ENCODE measurements at places on chromosomes 6 and 20.

- peak; percentile 60 for DNase-seq
These were observed 179.1 kb downstream of the SYNDIG1 start for GRCh38 chr20:24648481-24648880.

DNA sequence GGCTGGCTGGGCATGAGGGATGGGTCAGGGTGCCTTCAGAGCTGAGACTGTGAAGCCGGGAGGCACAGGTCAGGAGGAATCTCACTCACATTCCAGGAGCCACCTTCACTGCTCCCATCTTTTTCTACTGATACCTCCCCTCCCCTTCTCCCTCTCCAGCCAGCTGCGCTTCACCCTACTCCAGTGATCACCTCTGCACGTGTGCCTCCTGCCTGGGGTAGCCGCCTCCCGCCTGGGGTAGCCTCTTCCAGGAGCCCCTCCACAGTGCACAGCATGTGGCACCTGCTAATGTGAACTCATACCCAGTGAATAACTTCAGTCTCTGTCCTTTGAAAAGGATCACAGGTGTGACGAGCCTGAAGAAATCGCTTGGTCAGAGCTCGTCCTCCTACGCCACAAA lies 232.6 kb downstream of the TMEM242 start:
- DNase-seq, result no peak

GRCh38 chr6:24990236-24990845 lies 54.6 kb upstream of the RIPOR2 start:
- DNase-seq, result no peak

GRCh38 chr20:53652859-53653517 lies 59.3 kb upstream of the ZNF217 start:
- no peak for DNase-seq

DNA sequence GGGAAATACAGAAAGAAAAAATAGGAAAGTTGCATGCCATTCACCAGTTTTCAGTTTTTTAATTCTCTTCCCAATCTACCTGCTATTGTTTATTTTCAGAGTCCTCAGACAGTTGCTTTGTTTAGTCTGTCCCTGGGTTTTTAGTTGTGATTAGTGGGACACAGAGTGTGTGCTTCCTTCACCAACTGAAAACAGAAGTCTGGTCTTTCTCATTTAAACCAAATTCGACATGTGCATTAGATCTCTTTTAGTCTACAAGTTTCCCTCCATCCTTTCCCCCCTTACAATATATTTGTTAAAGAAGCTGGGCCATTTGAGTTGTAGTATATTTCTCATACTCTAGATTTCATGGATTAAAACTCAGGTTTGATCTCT lies 58.7 kb upstream of the STMND1 start:
- DNase-seq, result no peak

DNA sequence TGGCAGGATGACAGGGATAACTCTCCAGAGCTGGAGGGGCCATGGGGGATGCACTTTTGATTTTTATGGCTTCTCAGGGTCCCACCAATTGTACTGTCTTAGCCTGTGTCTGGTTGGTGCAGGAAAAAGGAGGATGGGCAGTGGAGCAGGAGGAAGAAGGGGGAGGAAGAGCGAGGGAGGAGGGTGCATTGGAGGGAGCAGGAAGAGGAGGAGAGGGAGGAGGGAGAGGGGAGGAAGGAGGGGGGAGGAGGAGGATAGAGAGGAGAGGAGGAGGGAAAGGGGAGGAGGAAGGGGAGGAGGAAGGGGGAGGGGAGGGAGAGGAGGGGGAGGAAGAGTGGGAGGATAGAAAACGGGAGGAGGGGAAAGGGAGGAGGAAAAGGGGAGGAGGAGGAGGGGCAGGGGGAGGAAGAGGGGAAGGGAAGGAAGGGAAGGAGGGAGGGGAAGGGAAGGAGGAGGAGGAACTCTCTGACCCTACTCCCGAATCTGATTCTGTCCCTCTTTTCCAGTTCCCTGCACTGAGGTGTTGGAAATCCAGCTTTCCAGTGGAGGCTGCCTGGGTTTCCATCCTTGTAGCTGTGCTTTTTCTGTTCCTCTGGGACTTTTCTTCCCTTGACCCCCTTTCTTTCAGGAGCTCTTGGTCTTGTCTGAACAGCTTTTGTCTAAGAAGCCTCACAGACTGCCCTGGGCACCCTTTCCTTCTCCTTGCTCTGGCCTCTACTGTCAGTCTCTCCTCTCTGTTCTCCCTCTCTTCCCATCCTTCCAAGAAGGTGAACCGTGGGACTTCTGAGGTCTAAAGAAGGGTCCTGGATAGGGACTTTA lies 149.4 kb downstream of the DHX35 start:
- DNase-seq, result no peak

- peak; percentile 84 for DNase-seq
These were observed 35.3 kb downstream of the DUSP22 start for GRCh38 chr6:327538-328116.

- DNase-seq, result no peak
These were observed 50.1 kb upstream of the DEK start for GRCh38 chr6:18314317-18314997.

DNA sequence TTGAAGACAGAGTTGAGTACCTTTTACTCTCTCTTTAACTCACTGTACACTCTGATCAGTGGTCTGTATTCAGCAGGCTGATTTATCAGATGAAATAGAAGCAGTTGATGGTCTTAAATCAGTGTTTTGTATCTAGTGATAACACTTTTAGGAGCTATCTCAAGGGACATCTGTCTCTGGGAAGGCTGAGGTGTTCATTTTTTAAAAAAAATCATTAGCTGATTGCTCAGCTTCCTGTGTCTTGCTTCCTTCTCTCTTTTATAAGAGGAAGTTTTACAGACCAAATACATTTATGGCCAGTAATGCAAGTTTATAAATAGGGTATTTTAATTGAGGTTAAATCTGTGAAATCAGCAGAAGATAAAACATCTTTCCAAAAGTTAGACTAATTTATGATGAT lies 12.0 kb upstream of the CCDC170 start:
- DNase-seq, result no peak

- DNase-seq, result no peak
These were observed 193.4 kb downstream of the BACH2 start for GRCh38 chr6:90103056-90103800.

DNA sequence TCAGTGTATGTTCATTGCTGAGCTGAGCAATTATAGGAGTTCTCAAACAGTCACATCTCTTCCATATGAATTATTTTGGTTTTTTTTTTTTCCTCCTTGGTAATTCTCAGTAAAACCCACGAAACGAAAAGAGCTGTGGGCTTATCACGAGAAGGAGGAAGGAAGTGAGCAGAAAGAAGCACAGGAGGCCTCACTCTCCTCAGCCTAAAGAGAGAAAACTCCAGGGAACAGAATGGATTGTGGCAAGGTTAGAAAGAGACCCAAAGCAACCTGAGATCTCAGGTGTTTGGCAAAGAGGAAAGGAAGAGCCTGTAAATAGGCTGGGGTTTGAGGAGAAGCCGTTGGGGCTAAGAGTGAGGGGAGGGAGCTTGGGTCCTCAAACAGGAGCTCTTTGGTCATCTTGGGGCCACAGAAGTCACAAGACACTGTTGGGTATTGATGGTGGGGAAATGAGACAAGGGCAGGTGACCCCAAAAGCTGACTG lies 67.8 kb upstream of the CITED2 start:
- no peak for DNase-seq

GRCh38 chr6:113884011-113884410 lies 26.9 kb downstream of the MARCKS start:
- no peak for DNase-seq

DNA sequence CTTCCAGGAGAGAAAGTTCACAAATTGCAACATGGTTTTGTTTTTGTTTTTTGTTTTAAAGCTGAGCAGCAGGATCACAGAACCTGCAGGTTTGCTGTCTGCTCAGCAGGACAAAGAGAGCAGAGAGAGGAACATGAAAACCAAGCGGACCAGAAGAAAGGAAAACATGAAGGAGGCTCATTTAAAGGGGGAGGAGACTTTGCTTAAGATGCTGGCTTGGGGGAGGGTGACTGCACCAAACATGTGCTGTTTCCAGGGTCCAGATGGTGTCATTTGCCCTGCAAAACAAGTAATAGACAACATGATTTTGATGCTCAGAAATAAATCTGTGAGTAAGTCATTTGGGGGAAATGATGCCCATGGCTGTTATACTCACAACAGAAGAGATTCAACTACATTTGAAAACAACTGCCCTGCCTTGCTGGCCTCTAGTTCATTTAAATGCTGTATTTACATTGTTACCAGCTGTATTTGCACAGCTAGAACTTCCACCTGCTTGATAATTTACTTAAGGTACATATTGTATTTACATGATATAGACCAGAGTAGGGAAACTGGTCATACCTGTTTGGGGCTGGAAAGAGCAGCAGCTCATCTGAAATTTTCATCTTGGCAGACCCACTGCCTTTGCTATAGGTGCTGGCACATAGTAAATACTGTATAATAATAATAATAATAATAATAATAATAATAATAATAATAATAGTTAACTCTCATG lies 32.2 kb upstream of the CHD6 start:
- DNase-seq, result no peak

- no peak for DNase-seq
These were observed 2.8 kb upstream of the TOMM6 start for GRCh38 chr6:41784581-41785171.

DNA sequence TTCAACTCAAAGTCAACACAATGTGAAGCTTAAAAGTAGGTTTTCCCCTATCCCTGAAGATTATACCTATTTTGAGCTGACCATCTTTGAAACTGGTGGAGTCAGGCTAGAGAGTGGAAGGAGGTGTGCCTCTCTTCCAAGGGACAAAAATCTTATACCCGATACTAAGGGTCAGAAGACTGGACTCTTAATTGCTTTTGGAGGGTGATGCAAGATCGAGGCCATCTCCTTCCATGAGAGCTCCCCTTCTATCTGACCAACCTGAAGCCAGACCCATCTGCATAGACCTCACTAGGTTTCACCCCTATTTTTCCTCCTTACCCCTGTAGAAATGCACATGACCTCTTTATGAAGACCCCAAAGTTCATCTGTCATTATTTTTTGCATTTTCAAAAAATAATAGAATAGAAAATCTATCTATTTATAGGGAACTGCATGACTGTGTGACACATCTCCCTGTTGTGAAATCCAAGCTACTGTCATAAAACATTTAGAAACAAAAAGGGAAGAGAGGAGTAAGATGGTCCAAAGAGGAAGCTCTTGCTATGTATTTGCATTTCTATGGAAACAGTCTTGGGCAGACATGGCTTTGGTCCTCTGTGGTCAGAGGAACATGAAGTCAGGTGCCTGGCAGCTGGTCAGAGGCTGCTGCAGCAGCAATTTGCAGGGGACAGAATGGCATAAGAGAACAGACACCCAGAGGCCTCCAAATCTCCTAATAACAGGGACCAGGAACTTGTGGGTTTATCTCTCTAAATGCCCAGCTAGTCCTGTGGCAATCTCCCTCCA lies 349.2 kb downstream of the MAFB start:
- no peak for DNase-seq

GRCh38 chr6:99119109-99120031 lies 171.6 kb upstream of the FBXL4 start:
- DNase-seq, result no peak

GRCh38 chr6:27280064-27280539 lies 32.0 kb downstream of the POM121L2 start:
- no peak for DNase-seq

DNA sequence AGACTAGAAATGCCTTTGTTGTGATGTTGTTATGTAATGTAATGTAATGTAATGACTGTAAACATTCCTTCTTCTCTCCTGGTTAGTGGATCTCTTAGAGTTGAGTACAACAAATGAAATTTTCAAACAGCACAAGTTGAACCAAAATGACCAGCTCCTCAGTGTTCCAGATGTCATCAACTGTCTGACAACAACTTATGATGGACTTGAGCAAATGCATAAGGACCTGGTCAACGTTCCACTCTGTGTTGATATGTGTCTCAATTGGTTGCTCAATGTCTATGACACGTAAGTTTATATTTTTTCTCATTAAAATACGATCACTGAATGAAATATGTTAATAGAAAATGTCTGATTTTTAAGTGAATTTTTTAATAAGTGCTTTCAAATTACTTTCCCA lies 496.7 kb downstream of the UTRN start:
- DNase-seq, result no peak

- no peak for DNase-seq
These were observed 65.8 kb downstream of the MAP3K4 start for GRCh38 chr6:161057103-161058091.
